T-cell (primary cell): ENCODE measurements at places on chromosomes 3 and 15.

- DNase-seq = no peak
These were observed 4.8 kb downstream of the ARHGEF3 start for GRCh38 chr3:56796996-56797395.

DNA sequence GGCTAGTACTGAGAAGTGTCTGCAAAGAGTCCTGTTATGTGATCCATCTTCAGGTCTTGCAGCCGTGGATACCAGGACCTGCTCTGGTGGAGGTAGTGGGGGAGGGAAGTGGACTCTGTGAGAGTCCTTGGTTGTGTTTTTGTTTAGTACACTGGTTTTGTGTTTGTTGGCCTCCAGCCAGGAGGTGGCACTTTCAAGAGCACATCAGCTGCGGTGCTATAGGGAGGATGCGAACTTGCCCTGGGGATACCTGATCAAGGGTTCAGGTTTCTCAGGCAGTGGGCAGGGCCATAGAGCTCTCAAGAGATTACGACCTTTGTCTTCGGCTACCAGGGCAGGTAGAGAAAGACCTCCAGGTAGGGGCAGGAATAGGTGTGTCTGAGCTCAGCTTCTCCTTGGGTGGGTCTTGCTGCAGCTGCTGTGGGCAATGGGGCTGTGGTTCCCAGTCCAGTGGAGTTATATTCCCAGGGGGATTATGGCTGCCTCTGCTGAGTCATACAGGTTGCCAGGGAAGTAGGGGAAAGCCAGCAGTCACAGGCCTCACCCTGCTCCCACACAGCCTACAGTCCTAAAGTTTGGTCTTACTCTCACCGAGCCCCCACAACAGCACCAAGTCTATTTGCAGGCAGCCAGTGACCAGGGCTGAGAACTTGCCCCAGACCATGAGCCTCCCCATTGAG is 132.8 kb upstream of the NPHP3 start:
- no peak for DNase-seq

- DNase-seq = no peak
These were observed 44.0 kb downstream of the RHCG start for GRCh38 chr15:89452330-89452836.

GRCh38 chr15:64090527-64090926 is 3.1 kb downstream of the CIAO2A start:
- DNase-seq = no peak

DNA sequence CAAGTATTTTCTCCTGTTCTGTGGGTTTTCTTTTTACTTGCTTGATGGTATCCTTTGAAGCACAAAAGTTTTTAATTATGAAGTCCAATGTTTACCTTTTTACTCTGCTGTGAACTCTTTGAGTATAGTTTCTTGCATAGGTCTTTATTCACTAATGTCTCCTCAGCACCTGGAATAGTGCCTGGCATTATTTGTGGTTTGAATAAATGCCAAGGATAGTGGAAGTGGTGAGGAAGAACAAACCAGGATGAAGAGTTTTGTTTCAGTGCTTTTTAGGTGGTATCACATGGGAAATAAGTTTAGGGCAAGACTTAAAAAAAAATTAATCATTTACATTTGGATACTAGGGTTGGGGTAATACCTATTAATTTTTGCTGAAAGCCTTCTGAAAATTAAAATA is 25.7 kb downstream of the GPD1L start:
- no peak for DNase-seq

DNA sequence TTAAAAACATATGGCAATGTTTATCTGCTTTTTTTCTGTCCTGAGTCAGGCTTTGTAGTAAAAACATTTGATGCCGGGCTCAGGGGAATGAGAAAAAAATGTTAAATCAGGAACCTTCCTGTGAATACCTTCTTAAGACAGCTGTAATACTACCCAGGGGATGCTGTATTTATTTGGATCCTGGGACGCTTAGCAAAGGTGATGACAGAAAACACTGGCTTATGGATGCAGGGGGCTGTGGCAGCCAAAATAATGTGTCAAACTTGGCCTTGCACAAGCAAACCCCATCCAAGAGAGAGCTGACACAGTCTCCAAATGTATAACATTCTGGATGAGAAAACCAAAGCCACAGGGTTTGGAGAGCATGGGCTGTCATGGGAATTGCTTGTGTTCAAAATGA is 438.2 kb upstream of the PROK2 start:
- DNase-seq = no peak

GRCh38 chr15:84814916-84815315 is 2.2 kb upstream of the ALPK3 start:
- DNase-seq = no peak

GRCh38 chr3:111801693-111802092 is 57.4 kb upstream of the PHLDB2 start:
- no peak for DNase-seq

DNA sequence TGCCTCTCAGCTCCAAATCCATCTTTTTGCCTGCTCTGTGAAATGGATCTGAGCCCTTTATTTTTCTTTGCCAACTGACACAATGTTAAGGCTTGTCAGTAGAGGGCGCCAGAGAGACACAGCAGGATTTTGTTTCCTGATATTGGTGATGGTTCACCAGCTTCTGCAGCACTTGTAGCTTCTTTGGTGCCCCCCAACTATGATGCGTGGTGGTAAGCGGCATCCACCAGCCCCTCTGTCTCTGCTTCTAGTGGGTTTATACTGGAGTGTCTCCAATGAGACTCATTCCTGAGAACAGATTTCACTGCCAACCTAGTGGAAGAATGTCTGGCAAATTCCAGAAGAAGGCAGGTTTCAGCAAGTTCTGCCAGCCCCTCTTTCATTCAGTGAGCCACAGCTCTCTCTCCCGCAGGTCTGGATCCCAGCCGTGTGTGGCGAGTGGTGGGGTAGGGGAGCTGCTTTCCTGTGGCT is 471.9 kb upstream of the FRG2C start:
- DNase-seq = peak; percentile 3

- DNase-seq = no peak
These were observed 22.1 kb downstream of the PHC3 start for GRCh38 chr3:170159459-170159858.

DNA sequence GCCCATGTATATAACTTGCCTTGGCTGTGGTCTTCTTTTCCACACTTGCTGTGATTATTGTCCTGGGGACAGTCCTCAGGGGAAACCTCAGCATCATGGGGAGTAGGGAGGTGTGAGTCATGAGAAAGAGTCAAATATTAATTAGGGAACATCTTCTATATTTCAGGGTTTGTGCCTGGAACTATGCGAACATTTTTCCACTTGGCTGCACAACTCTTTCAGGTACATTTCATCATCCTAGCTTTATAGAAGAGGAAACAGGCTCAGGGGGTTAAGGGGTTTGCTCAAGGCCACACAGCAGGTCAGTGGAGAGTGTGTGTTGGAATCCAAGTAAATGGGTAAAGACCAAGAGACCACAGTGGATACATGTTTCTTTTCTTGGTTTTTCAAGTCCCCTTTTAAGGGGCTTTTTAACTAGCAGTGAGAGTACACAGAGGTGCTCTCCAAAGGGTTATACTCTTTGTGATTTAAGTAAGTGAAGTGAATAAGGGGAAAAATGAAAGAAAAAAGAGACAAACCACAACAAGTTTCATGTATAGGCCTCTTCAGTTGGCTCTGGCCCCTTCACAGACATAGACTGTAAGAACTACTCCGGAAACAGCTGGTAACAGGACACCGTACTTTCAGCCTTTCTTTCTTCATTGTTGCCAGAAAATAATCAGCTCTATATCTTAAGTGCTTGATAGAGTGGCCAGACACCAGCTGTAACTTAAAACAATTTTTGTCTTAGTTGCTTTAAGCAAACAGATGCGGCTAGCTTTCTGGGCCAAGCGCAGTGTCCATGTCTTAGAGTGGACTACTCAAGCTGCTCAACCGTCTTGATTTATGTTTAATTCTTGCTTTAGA is 64.6 kb downstream of the EEFSEC start:
- no peak for DNase-seq

GRCh38 chr15:44641651-44642050 is 21.8 kb downstream of the SPG11 start:
- no peak for DNase-seq

DNA sequence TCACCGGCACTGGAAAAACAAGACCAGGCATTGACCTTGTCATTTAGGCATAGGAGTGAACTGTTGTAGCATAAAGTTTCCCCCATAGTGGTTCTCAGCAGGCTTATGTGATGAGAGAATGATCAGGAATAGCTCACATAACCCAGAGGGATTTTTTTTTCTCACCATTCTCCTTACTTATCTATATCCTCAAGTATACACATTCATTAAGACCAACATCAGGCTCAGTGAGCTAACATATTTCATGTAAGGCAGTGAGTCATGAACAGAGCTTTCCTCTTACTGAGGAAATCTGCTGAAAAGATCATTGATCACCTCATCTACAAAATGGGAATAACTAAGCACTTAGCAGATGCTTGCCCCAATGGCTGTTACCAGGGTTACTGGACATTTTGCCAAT is 396.6 kb upstream of the TMCO5A start:
- DNase-seq = no peak

DNA sequence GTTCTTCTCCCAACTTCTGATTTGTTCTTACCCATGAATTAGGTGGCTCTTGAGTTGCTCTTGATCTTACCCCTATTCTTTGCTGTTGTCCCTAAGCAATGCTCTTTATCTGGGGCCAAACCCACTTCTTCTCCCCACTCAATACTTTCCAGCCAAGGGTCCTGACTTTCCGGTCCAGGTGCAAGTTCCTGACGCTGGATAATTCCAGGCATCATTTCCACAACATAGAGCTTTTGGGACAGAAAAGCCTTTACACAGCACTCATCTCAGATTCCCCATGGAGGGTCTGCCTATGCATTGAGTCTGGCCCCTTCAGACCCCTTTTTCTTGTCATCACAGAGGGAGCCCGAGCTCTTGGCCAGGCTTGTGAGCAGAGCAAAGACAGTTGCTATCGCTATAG is 85.4 kb upstream of the BOC start:
- no peak for DNase-seq

- DNase-seq = no peak
These were observed 186.0 kb downstream of the UBE2E2 start for GRCh38 chr3:23389089-23389488.

GRCh38 chr3:15576475-15576874 is 24.9 kb downstream of the HACL1 start:
- DNase-seq = no peak

DNA sequence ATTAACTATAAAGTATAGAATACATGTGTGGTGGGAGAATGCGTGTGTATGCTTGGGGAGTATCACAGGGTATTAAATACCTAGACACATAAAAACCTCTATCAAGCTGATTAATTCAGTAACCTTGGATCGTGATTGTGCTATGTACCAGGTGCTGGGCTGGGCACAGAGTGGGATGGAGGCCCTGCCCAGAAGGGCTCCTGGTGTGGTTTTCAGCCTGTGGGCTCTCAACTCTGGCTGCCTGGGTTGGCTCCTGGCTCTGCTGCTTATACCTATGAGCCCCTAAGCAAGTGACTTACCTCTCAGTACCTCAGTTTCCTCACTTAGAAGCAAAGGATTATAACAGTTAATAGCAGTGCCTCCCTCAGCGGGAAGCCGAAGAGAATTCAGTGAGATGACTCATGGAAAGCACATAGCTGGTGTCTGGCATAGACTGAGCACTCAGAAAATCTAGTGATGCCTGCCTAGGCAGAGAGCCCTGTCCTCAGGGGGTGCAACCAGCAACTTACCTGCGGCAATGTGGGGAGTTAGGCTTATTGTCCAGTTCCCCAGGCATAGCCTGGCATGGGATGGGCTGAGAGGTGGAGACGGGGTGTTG is 90.6 kb upstream of the MYZAP start:
- DNase-seq = no peak

GRCh38 chr3:143276592-143276991 is 157.0 kb downstream of the CHST2 start:
- no peak for DNase-seq

GRCh38 chr3:190666821-190667220 is 152.9 kb downstream of the IL1RAP start:
- no peak for DNase-seq

- DNase-seq = no peak
These were observed 70.3 kb upstream of the PPP2R3A start for GRCh38 chr3:135895106-135895733.

DNA sequence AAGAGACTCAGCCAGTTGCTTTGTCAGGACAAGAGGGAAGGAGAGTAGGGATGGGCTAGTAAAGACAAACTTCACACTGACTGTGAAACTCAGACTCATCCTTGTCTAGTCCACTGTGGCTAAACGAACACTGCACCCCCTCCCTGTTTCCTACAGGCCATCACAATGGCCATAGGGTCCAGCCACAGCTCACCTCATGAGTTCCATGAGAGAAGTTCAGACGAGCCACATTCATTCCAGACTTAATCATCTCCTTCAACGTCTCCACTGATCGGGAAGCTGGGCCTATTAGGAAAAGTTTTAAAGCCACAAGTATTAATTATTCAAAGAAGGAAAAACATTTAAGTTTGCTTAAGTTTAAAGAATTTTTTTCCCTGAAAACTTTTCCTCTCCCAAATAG is 13.8 kb downstream of the PKM start:
- no peak for DNase-seq

DNA sequence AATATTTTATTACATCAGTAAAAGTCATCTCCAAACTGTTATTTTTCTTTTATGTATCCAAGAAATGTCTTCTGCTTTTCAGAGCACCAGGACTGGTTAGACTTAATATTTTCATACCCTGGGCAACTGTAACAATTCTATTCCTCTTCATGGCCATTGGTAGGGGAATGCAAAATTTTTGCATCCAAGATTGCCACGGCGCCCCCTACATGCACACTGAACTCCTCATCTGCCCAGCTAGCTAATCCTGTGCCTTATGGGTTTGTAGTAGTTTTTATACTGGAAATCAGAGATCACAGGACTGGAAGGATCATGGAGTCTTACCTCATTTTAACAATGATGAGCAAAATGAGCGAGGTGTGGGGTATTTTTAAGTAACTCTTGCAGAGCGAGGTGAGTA is 74.2 kb downstream of the CRTC3 start:
- DNase-seq = peak; percentile 37

DNA sequence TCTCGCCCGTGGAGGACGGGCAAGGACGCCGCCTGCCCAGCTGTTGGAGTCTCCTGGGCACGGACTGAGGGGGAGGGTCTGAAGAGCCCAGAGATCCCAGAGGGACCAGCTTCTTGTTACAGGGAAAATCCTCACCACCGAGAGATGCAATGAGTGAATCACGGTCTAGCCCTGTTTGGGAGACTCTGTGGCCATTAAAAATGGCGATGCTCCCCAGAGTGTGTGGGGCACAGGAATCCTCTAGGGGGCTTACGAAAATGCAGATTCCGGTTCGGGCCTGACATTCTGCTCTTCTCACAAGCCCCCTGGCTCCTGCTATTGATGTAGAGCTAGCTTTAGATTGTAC is 35.5 kb upstream of the EPHB3 start:
- no peak for DNase-seq

- no peak for DNase-seq
These were observed 53.4 kb downstream of the BTLA start for GRCh38 chr3:112445839-112446238.

- DNase-seq = no peak
These were observed 29.4 kb downstream of the ABTB1 start for GRCh38 chr3:127702151-127702578.

- no peak for DNase-seq
These were observed 29.1 kb upstream of the SRGAP3 start for GRCh38 chr3:9278498-9278897.

DNA sequence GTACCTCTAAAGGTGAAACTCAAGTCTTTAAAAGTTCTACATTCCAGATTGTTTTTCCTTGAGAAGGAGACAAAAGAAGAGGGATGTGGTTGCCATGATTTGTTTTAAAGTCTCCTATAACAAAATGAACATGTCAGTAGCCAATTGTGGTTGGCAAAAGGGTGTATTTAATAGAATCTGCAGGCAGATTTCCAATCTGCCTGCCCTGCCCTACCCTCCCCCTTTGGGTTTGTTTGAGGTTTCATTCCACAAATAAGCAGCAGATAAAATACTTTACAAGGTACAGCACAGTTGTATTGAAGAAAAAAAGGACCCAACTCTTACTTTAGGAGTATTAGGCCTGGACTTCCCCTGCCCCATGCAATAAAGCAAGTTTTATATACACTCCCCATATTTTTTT is 59.5 kb downstream of the MLH1 start:
- DNase-seq = no peak
